ENCODE measurements at places on chromosomes 5 and 9. TPM values are rescaled to one million over a fixed set of nuclear protein-coding genes. Genes with fewer than 3 reads are reported as not detected.

Gene SLC36A2
- total RNA-seq: not detected

Gene ICE1
- total RNA-seq: 30.8 TPM

Gene P4HA2
- total RNA-seq: 64.3 TPM

Gene DBN1
- 221 TPM for total RNA-seq

Gene ZDHHC11B
- not detected for total RNA-seq

Gene DNAI1
- not detected for total RNA-seq

Gene PCDHA2
- total RNA-seq: 0.18 TPM

Gene PRDM9
- not detected for total RNA-seq

Gene MAST4
- total RNA-seq: 41.4 TPM

Gene RIMOC1
- total RNA-seq: 8.4 TPM

Gene CAVIN4
- total RNA-seq: 2.0 TPM

Gene TAF11L6
- not detected for total RNA-seq

Gene GRPEL2
- 29.4 TPM for total RNA-seq

Gene LECT2
- not detected for total RNA-seq
